Ovary (tissue), 10 donors: ENCODE measurements at places on chromosomes 13 and 19. TPM values are rescaled to one million over a fixed set of nuclear protein-coding genes. Genes with fewer than 3 reads are reported as not detected.

Gene KLK11
- total RNA-seq: 5.7 TPM

Gene CEACAM21
- 0.25 TPM for total RNA-seq

Gene MIR17HG
- total RNA-seq: 5.3 TPM

Gene ACP7
- not detected for total RNA-seq

Gene FAM124A
- total RNA-seq: 8.8 TPM

Gene TOMM40
- 29.5 TPM for total RNA-seq

Gene PLVAP
- 12.9 TPM for total RNA-seq

Gene EHD2
- 40.0 TPM for total RNA-seq

Gene OR7C1
- 0.05 TPM for total RNA-seq

Gene MATK
- total RNA-seq: 1.4 TPM

Gene MISP3
- total RNA-seq: 0.28 TPM

Gene CPT1C
- total RNA-seq: 18.2 TPM

Gene AMH
- total RNA-seq: 1.3 TPM

Gene ERCC5
- 46.1 TPM for total RNA-seq

Gene ZNF540
- total RNA-seq: 5.6 TPM

Gene CGB3
- total RNA-seq: not detected

Gene IL27RA
- 0.94 TPM for total RNA-seq

Gene SPPL2B
- 48.6 TPM for total RNA-seq

Gene ZIC2
- total RNA-seq: not detected

Gene NUDT15
- 10.9 TPM for total RNA-seq

Gene MAP4K1
- 2.3 TPM for total RNA-seq

Gene NLRP5
- not detected for total RNA-seq

Gene ZNF723
- not detected for total RNA-seq

Gene OR7A17
- total RNA-seq: not detected
